Right renal cortex interstitium (tissue), 3 donors: ENCODE measurements at places on chromosomes 6 and 20.

DNA sequence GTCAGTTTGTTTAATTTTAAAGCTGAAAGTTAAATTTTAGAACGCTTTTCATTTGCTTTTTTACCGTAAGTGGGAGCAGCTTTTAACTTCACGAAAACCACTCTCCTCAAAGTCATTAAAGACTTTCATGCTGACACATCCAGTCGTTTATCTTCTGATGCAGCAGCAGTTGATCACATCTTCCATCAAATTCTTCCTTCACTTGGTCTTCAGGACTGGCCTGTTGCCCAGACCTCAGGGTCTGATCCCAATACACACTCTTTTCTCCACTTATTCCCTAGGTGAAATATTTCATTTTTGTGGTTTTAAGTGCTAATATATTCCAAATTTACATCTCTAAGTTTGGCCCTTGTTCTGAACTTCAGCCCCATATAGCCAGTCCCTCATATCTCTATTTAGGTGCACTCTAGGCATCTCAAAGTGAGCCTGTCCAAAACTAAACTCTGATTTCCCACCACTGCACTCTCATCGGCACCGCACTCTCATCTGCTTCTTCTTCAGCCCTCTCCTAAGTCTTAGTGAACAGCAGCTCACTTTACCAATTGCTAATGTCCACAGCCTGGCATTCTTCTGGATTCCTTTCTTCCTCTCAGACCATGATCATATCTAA, 20.4 kb downstream of the AFDN start:
- no peak for DNase-seq

- DNase-seq, result no peak
These were observed 9.9 kb upstream of the BAK1 start for GRCh38 chr6:33589731-33590530.

- no peak for DNase-seq
These were observed 316.9 kb upstream of the PRDM1 start for GRCh38 chr6:105769197-105769596.

DNA sequence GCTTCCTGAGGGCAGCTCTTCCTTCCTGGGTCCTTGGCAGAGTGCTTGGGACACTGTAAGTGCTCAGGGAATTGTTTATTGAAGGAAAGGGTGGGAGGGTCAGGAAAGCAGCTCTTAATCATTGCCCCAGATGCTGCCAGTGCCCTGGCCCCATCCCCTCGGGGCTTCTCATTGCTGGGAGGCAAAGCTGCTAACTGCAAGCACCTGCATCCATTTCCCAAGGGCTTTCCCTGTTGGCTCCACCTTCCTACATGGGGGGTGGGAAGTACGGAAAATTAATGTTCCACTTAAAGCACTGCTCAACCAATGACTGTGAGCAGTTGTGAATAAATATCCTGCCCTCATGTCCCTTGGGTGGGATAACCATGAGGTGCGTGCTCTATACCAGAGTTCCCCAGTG, 56.4 kb downstream of the NDUFAF5 start:
- no peak for DNase-seq

DNA sequence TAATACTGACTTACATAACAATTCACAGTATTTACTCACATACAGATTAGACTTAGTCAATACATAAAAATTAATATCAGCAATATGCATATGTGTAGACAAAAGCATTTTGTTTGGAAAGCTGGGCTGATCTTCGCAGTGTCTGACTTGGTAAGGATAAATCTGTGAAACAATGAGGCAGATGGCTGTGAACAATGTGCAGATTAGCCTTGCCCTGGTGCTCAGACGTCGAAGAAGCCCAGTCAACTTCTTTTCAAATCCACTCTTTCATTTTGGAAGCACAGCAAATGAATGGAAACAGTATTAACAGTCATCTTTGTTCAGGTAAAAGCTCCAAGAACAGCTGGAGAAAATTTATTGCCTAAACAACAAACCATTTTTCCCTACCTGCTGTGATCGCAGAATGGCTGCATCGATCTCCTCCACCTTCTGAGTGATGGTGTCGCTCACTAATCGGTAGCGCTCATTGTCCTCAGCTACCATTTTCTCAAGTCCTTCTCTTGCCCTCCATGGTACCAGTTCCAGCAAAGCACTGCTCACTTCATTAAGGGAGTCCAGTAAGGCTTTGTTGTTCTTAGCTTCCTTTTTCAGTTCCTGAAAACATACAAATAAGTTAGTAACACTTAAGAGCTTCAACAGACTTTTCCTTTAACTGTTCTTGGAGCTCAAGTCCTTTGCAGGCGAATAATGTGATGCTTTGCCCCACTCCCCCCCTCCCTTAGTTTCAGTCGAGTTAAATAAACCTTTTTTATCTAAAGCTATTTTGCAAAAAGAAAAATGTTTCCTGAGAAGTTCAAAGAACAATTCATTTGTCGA, 116.5 kb downstream of the DST start:
- DNase-seq, result no peak
